Stimulated activated CD4-positive, alpha-beta T cell treated with anti-CD3 and anti-CD28 coated beads, Interleukin-2, amount 100 ng/mL, for 24 hours (primary cell): ENCODE measurements at places on chromosomes 3 and 15.

DNA sequence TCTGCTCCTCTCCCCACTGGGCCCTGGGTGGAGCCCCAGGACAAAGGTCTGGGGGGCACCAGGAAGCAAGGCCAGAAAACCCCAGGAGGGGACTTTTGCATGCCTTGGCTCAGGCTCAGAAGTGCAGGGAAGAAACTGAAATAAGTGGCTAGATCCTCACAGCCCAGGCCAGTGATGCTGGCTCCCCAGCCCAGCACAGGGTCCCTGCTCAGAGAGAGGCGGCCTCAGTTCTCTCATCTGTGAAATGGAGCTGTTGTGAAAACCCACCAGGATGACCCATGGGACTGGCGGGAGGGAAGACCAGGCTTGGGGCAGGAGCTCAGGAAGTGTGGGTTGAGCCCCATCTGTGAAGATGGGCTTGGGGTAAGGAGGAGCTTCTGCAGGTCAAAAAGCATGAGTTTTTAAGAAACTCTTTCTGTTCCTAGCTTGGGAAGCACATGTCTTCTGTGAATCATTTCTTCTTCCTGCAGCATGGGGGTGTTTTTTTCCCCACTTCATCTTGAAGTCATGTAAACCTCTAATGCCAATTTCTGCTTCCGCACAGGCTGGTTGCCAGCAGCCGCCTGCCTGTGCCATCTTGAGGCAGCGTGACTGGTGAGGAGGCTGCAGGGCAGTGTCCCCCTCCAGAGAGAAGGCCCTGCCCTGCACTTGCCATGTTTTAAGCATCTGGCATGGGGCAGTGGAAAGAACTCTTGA is 118.6 kb downstream of the SMAD6 start:
- DNase-seq, result no peak

- DNase-seq, result no peak
Observed at GRCh38 chr3:74165211-74165610, 449.2 kb downstream of the CNTN3 start.

DNA sequence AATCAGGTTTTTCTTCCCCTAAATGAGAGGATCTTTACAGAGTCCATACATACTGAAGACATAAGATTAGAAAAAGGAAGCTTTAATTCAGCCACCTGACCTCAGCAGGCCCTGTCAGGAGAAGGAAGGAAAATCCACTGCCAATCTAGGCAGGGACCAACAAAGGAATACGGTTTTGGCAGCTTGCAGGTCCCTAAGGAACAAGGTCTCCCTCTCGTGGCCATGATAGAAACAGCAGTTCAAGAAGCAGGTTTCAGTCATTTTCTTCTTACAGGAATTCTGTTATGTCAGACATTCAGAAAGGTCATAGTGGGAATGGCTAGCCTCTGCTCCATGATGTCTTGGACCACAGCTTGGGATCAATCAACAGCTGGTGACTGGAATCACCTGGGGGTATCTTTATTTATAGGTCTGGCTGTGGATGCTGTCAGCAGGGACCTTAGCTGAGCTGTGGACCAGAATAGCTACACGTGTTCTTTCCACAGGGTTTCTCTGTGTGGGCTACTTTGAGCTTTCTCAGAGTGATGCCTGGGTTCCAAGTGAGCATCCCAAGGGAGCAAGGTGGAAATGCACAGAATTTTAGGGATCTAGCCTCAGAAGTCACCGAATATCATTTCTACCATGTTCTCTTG is 9.4 kb upstream of the CMSS1 start:
- DNase-seq, result peak; percentile 46

- no peak for DNase-seq
Observed at GRCh38 chr15:57550640-57551039, 41.1 kb upstream of the MYZAP start.

- DNase-seq, result no peak
Observed at GRCh38 chr15:49865925-49866757, 245.3 kb downstream of the DTWD1 start.

DNA sequence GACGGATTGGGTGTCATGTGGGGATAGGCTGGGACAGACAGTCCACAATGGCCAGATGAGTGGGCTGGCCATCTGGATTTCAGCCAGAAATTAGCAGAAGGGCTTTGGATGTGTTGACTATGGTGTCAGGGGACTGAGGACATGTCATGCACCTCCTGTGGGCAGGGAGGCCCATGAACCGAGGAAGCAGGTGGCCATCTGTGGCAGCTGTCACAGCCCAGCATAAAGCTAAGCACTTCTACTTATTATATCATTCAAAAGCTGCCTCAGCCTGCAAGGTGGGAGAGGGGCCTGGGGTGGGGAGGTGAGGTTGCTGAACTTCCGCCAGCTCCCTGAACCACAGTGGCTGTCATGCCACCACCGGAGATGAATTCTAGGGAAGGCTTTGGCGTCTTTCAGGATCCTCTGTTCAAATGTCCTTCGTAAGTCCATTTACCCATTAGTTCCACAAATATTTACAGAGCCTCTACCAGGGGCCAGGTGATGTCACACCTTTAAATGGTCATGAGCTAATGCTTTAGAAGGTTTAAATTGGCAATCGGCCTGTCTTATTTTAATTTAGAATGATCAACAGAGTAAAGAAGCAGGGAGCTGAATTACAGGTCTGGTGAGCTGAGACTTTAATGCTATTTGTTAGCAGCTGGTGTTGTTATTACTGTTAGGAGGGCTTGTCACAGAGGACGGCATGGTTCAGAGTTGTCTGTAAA is 23.6 kb upstream of the CAV3 start:
- no peak for DNase-seq

GRCh38 chr15:53962646-53963561 is 15.3 kb upstream of the UNC13C start:
- no peak for DNase-seq

- DNase-seq, result no peak
Observed at GRCh38 chr3:182148360-182148759, 436.6 kb downstream of the SOX2 start.

GRCh38 chr15:72840114-72840513 is 56.6 kb upstream of the ADPGK start:
- DNase-seq, result no peak

GRCh38 chr15:99169769-99170311 is 65.0 kb downstream of the SYNM start:
- DNase-seq, result no peak

- no peak for DNase-seq
Observed at GRCh38 chr15:50613600-50613999, 67.1 kb upstream of the USP50 start.

GRCh38 chr15:48388016-48388851 is 57.0 kb downstream of the DUT start:
- DNase-seq, result no peak

- DNase-seq, result no peak
Observed at GRCh38 chr3:66393333-66394005, 107.4 kb downstream of the LRIG1 start.

DNA sequence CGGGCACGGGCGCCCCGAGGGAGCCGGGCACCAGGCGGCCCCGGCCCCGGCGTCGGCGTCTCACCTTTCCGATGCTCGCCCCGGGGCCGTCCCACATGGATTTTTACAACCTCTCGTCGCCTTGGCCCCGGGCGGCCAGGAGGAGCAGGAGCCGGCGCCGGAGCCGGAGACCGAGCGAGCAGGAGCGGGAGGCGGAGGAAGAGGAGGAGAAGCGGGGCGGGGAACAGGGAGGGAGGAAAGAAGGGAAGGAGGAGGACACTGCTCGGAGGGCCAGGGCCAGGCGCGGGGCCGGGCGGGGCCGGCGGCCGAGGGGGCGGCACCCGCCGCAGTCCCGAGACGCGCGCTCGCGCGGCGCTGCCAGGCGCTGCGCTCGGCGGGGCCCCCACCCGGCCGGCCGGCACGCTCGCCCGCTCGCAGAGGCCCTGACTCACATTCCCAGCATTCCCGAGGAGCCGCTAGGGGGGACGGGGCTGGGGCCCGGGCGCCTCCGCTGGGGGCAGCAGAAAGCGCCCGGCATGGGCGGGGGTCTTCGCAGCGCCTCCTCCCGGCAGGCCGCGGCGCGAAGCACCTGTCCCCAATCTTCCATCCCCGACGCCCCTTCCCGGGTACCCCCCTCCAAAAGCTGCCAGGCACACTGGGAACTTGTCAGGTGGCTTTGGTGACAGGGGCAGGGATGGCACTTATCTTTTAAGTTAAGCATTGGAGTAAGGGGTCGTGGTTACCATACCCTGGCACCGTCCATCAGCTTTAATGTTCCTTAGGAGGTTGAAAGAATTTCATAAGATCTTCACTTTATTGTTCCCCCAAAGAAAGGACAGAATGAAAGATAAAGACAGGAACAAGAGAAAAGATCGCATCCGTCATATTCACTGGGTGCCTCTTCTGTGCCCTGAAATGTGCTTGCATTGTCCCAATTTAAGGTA is at the start of gene ERC2:
Gene ERC2, minus strand, starts transcription at position 284 of the 923 bp plus-strand sequence.
- no peak for DNase-seq

DNA sequence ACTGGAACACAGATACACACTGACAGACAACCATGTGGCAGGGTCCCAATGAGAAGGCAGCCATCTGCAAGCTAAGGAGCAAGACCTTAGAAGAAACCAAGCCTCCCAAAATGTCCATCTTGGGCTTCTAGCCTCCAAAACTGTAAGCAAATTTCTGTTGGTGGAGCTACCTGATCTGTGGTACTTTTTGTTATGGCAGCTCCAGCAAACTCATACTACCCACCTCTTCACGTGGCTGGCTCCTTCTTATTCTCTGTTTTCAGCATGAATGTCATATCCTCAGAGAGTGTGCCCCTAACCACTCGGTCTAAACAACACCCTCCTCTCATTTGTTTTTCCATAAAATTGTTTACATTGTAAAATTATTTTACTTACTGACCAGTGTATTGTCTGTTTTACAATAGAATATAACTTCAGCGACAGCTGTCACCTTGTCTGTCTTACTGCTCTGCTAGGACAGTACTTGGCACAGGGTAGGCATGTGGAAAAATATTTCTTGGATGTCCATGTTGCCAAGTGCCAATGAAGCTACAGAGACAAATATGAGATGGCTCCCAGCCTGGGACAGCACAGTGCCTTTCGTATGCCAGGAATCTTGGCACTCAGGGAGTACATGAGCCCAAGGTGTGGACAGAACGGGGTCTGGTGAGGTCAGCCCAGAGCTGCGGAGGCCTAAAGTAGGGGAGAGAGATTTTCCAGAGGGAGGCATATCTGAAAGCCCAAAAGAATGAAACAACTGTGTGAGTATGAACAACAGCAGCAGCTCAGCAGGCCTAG is 17.4 kb upstream of the SLC25A36 start:
- no peak for DNase-seq

- no peak for DNase-seq
Observed at GRCh38 chr3:45872569-45872968, 13.8 kb upstream of the CCR9 start.

DNA sequence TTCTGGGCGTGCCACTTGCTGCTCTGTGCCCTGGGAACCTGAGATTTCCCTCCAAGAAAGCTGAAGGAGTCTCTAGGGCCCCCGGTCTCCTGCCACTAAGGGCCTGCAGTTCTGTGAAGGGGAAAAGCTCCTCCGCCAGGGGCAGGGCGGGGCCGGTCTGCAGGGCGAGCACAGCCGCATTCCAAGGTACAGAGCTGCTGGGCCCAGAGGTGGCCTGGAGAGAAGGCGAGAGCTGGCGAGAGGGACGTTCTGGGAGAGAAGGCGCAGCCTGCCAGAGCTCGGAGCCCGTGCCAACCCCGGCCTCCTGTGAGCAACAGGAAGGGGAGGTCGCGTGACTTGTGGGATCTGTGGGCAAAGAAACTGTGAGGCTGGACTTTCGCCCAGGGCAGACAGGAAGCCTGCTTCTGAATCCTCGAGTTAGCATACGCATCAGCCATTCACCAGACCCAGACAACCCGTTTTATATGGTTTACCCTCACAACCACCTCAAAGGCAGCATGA is 500.4 kb downstream of the SHQ1 start:
- peak; percentile 57 for DNase-seq

GRCh38 chr3:70951316-70951715 is 632.2 kb downstream of the FOXP1 start:
- DNase-seq, result no peak

- peak; percentile 43 for DNase-seq
Observed at GRCh38 chr3:11306817-11307589, 34.8 kb downstream of the ATG7 start.

GRCh38 chr3:8524656-8525399 is 23.2 kb downstream of the LMCD1 start:
- no peak for DNase-seq

DNA sequence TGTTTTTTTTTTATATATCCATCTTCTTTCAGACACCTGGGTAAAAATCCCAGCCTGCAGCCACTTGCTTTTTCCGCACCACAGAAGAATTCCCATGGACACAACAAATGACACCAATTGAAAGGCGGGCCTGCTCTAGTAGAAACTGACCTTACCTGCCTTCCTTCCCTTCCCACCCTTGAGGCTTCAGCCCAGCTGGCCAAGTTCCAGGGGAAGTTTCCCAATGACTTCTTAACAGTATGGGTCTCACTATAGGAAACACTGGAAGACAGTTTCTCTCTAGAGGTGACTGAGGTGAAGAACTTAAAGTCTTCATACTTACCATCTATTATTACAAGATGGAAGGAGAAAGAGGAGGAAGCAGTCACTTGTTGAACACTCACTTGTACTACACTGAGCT is 714.2 kb upstream of the NR2F2 start:
- DNase-seq, result no peak

DNA sequence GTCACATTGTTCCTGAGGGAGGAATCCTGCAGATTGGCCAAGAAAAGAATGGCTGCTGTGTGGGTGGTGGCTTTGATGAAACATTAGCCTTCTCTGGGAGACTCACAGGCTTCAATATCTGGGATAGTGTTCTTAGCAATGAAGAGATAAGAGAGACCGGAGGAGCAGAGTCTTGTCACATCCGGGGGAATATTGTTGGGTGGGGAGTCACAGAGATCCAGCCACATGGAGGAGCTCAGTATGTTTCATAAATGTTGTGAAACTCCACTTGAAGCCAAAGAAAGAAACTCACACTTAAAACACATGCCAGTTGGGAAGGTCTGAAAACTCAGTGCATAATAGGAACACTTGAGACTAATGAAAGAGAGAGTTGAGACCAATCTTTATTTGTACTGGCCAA is 6.1 kb downstream of the PTX3 start:
- DNase-seq, result no peak

DNA sequence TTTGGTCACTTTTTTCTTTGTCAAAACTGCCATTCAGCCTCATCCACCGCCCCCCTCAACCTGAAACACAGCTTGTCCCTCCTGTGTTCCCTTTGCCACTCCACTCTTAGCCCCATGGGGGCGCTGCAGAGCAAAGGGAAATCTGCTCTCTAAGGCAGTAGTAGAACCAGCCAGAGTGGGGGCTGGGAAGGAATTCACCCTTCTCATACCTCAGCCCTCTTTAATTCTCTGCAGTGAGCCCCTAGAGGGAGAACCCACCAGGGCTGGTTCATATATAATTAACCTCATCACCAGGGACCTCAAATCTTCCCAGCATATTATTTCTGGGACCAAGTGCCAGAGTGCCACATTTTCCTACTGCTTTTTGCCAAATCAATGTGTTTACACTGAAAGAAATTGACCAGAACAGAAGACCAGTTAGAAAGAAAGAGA is 2.8 kb upstream of the BCL6 start:
- DNase-seq, result peak; percentile 95

DNA sequence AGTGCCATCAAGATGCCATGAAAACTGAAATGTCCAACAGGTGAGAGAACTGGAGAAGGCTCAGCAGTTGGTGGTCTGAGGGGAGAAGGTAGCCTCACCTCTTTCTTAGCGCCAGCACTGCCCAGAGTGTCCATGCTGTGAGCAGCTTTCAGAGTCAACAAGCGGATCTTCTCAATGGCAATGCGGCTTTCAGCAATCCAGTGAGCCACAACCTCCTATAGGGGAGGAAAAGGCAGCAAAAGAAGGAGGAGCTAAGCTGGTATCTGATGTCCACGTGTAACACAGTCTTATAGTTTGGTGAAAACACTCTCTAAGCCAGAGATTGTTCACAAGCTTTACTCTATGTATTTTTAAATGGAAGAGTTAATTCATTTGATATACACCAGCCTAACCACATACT is 36.1 kb upstream of the ACKR4 start:
- no peak for DNase-seq
